ENCODE measurements at places on chromosomes 4 and X. TPM values are rescaled to one million over a fixed set of nuclear protein-coding genes. Genes with fewer than 3 reads are reported as not detected.

- no peaks in the 10 kb centered on the region for H3K27me3 ChIP-seq
- peaks cover 20% of the 10 kb centered on the region for H3K4me1 ChIP-seq
- peak overlapping the region; percentile 85 for H3K4me3 ChIP-seq
These were observed 612 bp downstream of the MAGED2 start for GRCh38 chrX:54808109-54808604.

The VCX3A gene
- total RNA-seq = not detected

GRCh38 chr4:119785963-119786362 is 157.4 kb upstream of the PDE5A start:
- no peaks in the 10 kb centered on the region for H3K36me3 ChIP-seq
- H3K27ac ChIP-seq = no peak overlapping the region
- no peaks in the 10 kb centered on the region for H3K27me3 ChIP-seq
- H3K4me1 ChIP-seq = no peaks in the 10 kb centered on the region

DNA sequence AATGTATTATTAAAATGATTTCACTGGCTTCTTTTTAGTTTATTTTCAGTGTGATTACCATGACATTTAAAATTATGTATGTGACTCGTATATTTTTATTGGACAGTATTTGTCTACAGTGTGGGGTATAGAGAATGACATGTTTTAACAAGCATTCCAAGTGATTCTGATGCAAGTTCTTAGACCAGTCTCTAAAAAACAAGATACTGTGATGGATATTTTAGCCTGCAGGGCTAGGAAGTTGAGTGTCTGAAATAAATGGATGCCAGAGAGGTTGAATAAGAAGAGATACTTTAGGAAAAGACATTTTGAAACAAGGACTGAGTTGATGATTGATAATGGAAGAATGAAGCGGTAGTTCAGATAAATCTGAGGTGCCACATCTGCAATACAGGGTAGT is 3.5 kb upstream of the MAD2L1 start:
- H3K36me3 ChIP-seq = no peaks in the 10 kb centered on the region
- no peak overlapping the region for H3K27ac ChIP-seq
- no peak overlapping the region for H3K4me3 ChIP-seq
- H3K4me1 ChIP-seq = peaks cover 20% of the 10 kb centered on the region
- H3K27me3 ChIP-seq = no peaks in the 10 kb centered on the region

- no peak for DNase-seq
- H3K27me3 ChIP-seq = no peaks in the 10 kb centered on the region
- H3K4me3 ChIP-seq = no peak overlapping the region
- H3K36me3 ChIP-seq = no peaks in the 10 kb centered on the region
- no peak overlapping the region for H3K27ac ChIP-seq
These were observed 2347.1 kb downstream of the PCDH7 start for GRCh38 chr4:33067221-33067620.

The TCP11X1 gene
- not detected for total RNA-seq

The ANKRD37 gene
- 2.2 TPM for total RNA-seq

Data from HepG2 (cell line).